ENCODE measurements at places on chromosomes 3 and 15.

DNA sequence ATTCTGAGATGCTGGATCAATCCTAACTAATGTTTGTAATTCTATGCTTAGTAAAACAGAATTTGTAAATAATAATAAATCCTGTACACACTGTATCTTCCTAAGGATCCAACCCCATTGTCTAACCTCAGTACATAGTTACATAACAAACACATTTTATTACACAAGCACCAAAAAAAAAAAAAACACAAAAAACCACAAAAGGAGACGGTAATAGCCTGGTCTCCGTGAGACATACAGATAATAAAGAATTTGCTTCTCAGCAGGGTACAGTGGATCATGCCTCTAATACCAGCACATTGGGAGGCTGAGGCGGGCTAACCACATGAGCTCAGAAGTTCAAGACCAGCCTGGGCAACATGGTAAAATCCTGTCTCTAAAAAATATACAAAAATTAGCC lies 558.7 kb downstream of the MAGI1 start:
- no peak for DNase-seq

DNA sequence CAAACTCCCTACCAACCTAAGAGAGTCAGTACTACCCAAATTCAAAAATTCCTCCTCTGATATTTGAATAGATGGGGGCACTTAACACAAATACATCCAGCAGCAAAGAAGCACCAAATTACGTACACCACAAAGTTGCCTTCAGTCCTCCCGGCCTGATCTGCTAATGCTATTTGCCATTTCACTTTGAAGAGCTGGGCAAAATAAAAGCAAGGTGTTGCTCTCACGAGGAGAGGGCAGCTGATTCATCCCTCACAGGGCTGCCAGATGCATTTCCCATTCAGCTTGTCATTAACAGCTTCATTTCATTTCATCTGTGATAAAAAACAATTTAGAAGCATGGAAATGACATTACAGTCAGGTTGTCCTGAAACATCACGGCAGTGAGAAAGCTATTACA lies 283.4 kb upstream of the VEPH1 start:
- DNase-seq = no peak

- DNase-seq = peak; percentile 60
Observed at GRCh38 chr3:151282921-151283320, 4.6 kb upstream of the P2RY14 start.

GRCh38 chr3:148493631-148494030 lies 204.1 kb upstream of the AGTR1 start:
- DNase-seq = no peak

DNA sequence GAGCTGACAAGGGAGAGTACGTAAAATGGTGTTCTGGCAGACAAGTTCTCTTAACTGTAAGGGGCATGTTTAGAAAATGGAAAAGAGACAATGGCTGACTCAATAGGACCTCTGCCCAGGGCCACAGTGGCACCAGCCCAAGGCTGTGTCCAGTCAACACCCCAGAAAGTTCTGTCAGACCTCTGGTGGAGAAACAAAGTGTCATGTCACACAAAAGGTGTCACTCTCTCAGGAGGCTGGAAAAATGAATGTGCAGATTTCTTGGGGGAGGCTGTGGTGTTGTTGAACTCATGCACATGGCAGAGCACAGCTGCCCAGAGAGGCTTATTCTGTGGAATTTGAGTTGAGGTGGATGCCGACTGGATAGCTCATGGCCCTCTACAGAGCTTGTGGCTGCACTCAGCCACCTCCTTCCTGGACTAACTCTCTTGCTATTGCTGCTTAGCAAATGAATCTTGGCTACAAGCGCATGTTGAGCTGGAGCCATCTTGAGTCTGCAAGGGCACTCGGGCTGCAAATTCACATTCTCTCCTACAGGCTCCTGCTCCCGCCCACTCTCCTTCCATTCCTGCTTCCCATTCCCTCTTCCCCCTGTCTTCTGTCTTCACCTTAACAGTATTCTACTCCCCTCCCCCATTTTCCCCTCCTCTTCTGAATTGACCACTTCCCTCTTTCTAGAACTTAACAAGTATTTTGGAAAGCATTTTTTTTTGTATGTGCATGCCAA lies 55.8 kb upstream of the SLC7A14 start:
- no peak for DNase-seq

DNA sequence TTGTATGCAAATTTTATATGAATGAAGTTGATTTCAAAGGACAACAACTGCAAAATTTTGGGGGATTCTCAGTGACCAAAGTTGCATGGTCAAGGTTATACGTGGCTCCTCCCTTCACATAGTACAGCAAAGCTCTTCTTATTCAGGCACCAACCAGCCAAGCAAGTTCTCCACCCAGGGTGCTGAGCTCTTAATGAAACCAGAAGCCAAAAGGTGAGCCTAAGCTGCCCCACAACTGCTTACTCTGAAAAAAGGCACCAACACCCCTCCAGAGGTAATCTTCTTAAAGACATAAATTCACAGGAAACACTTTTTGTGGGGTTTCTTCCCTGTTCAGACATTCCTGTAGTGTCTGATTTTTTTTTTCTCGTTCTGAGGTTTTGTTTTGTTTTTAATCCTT lies 106.1 kb upstream of the GMNC start:
- no peak for DNase-seq

- no peak for DNase-seq
Observed at GRCh38 chr3:131405411-131405810, 23.8 kb downstream of the NUDT16 start.

DNA sequence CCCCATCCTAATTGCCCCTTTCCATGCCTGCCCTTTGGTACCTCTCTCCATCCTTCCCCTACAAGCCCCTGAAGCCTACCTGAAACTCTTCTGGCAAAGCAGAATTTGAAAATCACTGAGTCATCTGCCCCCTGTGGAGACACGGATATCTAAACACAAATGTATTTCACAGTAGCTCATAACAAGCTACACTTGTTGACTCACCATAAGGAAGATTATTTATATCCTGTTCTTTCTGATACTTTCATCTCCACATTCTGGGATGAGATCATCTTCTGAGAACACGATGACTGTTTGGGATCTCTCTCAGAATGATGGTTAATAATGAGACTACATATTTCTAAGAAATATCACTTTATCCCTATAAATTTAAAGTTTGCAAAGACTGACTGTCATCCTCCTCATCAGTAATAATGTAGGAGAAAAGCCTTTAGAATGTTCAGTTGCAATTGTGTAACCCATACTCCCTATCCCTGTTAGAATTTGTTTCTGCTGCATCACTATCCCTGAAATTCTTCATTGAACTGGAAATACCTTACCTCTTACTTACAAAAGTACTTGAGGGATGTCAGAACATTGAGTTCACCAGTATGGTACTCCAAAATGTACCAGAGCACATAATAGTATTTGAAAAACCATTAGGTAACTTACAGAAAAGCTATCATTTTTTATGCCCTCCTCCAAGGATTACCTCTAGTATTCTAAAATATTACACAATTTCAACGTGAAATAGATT lies 116.1 kb upstream of the IL12A start:
- no peak for DNase-seq
